Adipose tissue (tissue), 3 donors: ENCODE measurements at places on chromosomes 3 and 15. TPM values are rescaled to one million over a fixed set of nuclear protein-coding genes. Genes with fewer than 3 reads are reported as not detected.

CLDN18 gene
- 32.5 TPM for polyA plus RNA-seq

PLA2G4F gene
- polyA plus RNA-seq: 0.68 TPM

MESP2 gene
- 0.21 TPM for polyA plus RNA-seq

ALDH1L1 gene
- 38.3 TPM for polyA plus RNA-seq

SLC38A3 gene
- polyA plus RNA-seq: not detected

ZNF662 gene
- 2.8 TPM for polyA plus RNA-seq

CSTA gene
- 36.9 TPM for polyA plus RNA-seq

TUSC2 gene
- 31.2 TPM for polyA plus RNA-seq

INSYN1 gene
- 2.0 TPM for polyA plus RNA-seq

GRM2 gene
- polyA plus RNA-seq: 0.14 TPM

THBS1 gene
- polyA plus RNA-seq: 169 TPM

ENTPD3 gene
- 1.7 TPM for polyA plus RNA-seq

ADAMTSL3 gene
- 2.3 TPM for polyA plus RNA-seq

RPL39L gene
- polyA plus RNA-seq: 3.8 TPM

SRGAP3 gene
- polyA plus RNA-seq: 1.7 TPM

ARGFX gene
- not detected for polyA plus RNA-seq

GOLGA6L10 gene
- polyA plus RNA-seq: 0.11 TPM

PRRT3 gene
- polyA plus RNA-seq: 1.4 TPM

CCR5 gene
- polyA plus RNA-seq: 1.1 TPM

SH2D7 gene
- polyA plus RNA-seq: not detected

C3orf20 gene
- not detected for polyA plus RNA-seq

ACTR8 gene
- polyA plus RNA-seq: 8.5 TPM

PLD1 gene
- polyA plus RNA-seq: 10.6 TPM

NMD3 gene
- polyA plus RNA-seq: 37.0 TPM
